ENCODE measurements at places on chromosomes 1 and 21. TPM values are rescaled to one million over a fixed set of nuclear protein-coding genes. Genes with fewer than 3 reads are reported as not detected.

Gene RHBDL2
- total RNA-seq = 3.5 TPM

Gene SYPL2
- total RNA-seq = 1.3 TPM

Gene FCGR3B
- total RNA-seq = not detected

Gene ODF2L
- total RNA-seq = 54.2 TPM

Gene INSRR
- total RNA-seq = 0.18 TPM

Gene TTC22
- 30.4 TPM for total RNA-seq

Gene GPR37L1
- total RNA-seq = 0.28 TPM

Gene PTGFR
- 0.34 TPM for total RNA-seq

Gene LCE1B
- 0.51 TPM for total RNA-seq

Gene MPL
- total RNA-seq = not detected

Gene SLC9C2
- total RNA-seq = 40.6 TPM

Gene GLIS1
- total RNA-seq = 1.1 TPM

Gene RAB42
- total RNA-seq = 1.9 TPM

Gene SYT2
- 7.1 TPM for total RNA-seq

Gene HES3
- not detected for total RNA-seq

Gene SLFNL1
- total RNA-seq = 2.4 TPM

Gene MYOC
- 3.7 TPM for total RNA-seq

Gene PLA2G5
- total RNA-seq = 23.2 TPM

Gene GPR137B
- 33.7 TPM for total RNA-seq

Gene PPM1J
- 2.0 TPM for total RNA-seq

Gene SPRR2A
- not detected for total RNA-seq

Gene PMVK
- total RNA-seq = 23.2 TPM

Gene GPR52
- 6.0 TPM for total RNA-seq

Gene KCNE2
- total RNA-seq = not detected

Gene ARHGEF10L
- total RNA-seq = 26.0 TPM

Gene TPTE
- 17.2 TPM for total RNA-seq

Gene HTR1D
- 0.28 TPM for total RNA-seq

Gene MEGF6
- 82.5 TPM for total RNA-seq

Gene LRRC53
- total RNA-seq = not detected

Gene EDN2
- 12.6 TPM for total RNA-seq

Gene TMEM79
- total RNA-seq = 20.7 TPM

Gene CYP4A22
- total RNA-seq = not detected

Gene VANGL1
- 12.3 TPM for total RNA-seq

Gene TNFRSF4
- 0.50 TPM for total RNA-seq

Gene FCRL6
- total RNA-seq = not detected

Gene MOB3C
- 19.7 TPM for total RNA-seq

Gene LMX1A
- not detected for total RNA-seq

Gene CR1
- total RNA-seq = 3.8 TPM

Gene KRTAP7-1
- not detected for total RNA-seq

Gene HHAT
- total RNA-seq = 19.0 TPM

Gene SYCP1
- total RNA-seq = not detected

Gene C1QC
- total RNA-seq = 76.9 TPM

Gene C1orf53
- 13.2 TPM for total RNA-seq

Gene OLIG2
- total RNA-seq = not detected

Gene KRTAP12-2
- not detected for total RNA-seq

Gene VTCN1
- total RNA-seq = 4.0 TPM

Measured in prostate gland (tissue), 2 donors.